ENCODE measurements at places on chromosomes 6 and 20.

GRCh38 chr6:85594197-85594930 is 706 bp upstream of the SNX14 start:
- DNase-seq = peak; percentile 61

DNA sequence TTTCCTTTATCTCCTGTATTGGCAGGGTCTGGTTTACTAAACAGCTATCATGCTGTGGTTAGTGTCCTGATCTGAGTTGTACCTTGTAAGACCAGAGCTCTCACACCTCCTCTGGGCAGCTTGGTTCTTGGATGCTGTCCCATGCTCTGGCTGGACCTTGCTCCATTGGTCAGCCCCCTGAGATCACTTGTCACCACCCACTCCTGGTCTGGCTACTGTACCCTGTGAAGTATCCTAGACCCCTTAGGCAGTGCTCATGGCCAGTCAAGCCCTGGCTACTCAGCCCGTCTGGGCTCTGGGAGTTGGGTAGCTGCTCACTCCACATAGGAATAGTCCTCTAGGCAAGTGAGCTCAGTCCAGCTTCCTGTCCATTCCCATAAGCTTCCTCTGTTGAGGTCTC is 31.1 kb downstream of the ADGRF4 start:
- no peak for DNase-seq

DNA sequence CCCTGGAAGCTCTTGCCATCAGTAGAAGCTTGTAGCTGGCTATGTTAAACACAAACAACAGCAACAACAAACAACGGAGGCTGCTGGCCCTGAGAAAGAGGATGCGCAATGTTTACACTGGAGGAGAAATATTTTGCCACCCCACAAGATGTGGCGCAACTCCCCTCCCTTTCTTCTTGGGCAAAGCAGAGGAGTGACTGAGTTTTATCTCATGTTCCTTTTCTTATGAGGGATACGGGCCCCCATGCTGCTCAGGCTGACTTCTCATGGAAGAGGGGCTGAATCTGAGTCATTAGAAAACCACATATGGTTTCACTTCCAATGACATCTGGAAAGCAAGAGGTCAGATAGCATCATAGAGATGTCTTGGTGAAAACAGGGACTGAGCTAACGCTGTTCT is 75.9 kb upstream of the HDDC2 start:
- DNase-seq = no peak

- no peak for DNase-seq
These were observed 838.0 kb downstream of the DHX35 start for GRCh38 chr20:39800111-39800510.

DNA sequence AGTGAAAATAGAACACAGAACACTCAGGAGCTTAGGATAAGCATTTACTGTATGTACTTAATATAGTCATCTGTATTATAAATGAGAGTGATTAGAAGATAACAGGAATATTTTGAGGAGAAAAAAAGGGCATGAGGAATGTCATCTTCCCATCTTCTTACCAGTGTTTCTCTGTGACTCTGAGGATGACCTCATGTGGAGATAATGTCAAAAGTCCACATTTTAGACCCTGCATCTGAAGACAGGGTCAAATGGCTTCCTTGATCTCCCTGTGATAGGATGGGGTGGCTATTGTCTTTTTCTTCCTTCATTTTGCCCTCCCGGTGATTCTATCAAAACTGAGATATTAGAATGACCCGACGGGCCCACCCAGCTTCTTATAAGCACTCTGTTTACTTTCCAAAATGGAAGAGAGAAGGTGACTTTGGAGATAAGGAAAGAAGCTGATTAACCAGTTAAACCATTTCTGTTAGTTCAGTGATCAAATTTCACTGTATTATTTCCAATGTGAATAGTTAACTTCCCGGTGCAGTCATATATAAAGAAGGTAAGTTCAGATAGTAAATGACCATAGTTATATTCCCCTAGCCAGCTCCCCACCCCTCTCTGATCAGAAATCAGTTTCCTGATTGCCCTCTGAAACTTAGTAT is 115.7 kb upstream of the SALL4 start:
- no peak for DNase-seq

DNA sequence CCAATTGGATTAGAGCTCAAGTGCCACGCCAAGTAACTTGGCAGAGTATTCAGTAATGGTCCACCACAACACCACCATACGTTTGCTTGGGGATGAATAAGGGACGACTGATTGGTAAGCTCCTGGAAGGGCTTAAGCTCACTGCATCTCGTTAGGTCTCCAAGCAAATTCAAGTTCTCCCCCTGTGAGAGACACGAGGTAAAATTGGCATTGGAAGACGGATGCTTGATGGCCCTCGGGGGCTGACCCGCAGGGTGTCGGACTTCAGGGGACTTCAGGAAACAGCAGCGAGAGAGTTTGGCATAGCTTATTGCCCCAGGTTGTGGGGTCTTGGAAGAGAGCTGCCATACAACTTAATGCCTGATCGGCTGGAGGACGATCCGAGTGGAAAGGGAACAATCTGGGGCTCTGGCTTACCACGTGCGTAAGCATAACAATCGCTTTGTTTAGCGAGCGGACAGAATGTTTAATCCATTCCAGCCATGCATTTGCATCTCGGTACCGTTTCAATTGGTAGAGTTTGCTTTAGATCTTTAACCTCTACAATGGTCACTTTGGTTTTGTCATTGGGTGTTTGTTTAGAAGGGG is 4.8 kb upstream of the ZNFX1 start:
- DNase-seq = no peak

- DNase-seq = no peak
These were observed 38.5 kb downstream of the SIM1 start for GRCh38 chr6:100426241-100426640.

DNA sequence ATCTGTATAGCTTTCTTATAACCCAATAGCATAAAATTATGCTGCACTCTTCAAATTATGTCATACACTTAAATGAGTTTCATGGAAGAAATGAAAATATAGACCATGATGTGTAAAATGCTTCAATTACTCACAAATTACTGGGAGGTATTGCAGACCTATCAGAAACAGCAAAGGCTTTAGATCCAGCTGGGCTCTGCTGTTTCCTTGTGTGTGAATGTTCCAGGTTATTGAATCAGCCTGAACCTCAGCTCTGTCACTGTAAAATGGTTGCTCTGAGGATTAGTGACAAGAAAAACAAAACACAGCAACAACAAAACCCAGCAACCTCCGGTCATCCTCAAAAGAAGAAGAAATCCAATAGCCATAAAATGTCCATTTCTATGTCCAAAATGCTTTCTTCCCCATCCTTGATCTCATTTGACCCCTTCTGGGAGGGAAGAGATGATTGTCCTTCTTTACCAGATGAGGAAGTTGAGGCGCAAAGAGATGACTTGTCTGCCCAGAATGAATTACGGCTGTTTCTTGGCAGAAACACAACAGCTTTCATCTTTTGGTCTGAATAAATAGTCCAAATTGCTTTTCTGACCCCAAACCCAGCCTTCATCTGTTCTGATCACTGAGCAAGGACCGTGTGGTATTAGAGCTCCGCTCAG is 42.2 kb upstream of the TGM6 start:
- DNase-seq = no peak

DNA sequence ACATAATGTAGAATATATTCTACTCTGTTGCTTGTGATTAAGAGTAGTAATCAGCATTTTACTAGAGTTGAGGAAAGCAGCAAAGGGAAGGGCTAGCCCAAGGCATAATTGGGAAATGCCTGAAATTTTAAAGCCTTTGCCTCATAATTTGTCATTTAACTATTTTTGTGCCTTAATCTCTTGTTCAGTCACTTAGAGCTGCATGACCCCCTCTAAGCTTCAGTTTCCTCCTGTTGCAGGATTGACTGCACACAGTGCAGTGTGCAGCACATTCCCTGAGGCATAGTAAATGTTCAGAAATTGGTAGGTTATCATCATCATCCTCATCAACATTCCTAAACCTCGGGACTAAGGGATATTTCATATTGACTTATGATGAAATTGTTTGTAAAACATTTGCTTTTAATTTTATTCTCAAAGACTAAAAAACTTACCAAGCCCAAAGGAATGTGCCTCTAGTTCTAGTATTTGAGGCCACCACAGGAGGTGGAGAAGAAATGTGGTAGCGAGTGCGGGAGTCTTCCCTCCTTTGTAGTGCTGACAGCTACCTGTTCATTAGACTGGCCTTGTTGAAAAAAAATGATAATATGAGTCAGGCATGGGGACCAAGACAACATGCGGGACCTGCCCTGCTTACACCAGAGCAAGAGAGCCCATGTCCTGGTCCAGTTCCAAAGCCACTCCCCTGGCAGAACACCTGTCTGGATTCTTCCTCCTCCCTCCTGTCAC is 14.8 kb upstream of the TENT5A start:
- DNase-seq = no peak

DNA sequence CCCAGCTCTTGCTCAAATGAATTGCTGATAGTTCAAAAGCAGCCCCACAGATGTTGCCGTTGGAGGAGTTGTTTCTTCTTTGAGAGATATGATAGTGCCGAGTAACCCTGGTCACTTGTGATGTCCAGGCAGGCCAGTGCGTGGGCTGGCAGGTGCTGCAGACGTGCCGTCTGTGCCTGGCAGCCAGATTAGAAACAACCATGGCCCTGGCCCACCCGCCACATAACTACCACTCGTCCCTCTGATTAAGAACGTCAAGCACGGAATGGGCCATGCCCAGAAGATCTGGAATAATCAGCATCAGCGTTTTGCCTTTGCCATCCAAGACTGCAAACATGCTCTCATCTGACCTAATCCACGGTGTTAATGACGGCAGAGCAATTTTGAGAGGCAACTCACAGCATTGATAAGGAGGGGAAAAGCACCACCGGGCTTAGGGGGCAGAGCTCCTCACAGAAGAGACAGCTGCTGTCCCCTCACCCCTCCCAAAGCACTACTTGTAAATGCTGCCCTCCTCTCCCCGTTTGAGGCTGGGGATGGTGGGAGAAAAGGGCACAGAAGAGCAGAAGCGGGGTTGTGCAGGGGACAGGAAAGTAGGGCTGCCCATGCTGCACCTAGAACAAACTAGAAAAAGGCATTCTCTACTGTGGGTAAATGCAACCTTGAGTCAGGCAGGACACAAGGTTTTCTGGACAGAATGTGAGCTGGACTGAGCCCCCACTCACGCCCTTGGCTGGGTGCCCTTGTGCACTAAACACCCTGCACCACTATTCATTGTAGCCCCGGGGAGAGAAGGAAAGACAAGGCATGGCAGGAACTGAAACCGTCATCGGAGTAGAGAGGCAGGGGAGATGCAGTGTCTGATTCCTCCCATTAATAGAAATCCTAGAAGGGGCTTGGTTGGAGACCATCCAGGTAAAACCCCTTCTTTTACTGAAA is 5.3 kb upstream of the CPNE5 start:
- no peak for DNase-seq

GRCh38 chr20:46205349-46205748 is 87.2 kb downstream of the CD40 start:
- DNase-seq = no peak

GRCh38 chr6:5999688-6000608 is 6.8 kb downstream of the NRN1 start:
- no peak for DNase-seq

DNA sequence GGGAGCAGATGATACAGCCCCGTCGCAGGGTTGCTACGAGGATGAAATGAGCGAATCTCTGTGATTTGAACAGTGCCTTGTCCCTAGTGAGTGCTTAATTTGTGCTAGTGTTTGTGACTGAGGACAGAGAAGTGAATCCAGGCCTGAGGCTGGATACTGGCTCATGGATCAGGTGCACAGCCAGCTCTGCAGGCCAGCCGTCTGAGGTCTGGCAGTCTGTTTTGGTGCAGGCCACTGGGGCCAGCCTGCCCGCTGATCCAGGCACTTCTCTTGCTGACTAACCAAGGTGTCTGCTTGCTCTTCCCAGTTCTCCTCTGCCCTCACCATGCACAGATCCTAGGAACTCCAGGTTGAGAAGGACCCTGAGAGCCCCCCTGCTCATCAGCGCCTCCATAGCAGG is 181.0 kb downstream of the LRFN2 start:
- DNase-seq = no peak

- peak; percentile 62 for DNase-seq
These were observed 17.4 kb downstream of the MYLK4 start for GRCh38 chr6:2733324-2733723.

DNA sequence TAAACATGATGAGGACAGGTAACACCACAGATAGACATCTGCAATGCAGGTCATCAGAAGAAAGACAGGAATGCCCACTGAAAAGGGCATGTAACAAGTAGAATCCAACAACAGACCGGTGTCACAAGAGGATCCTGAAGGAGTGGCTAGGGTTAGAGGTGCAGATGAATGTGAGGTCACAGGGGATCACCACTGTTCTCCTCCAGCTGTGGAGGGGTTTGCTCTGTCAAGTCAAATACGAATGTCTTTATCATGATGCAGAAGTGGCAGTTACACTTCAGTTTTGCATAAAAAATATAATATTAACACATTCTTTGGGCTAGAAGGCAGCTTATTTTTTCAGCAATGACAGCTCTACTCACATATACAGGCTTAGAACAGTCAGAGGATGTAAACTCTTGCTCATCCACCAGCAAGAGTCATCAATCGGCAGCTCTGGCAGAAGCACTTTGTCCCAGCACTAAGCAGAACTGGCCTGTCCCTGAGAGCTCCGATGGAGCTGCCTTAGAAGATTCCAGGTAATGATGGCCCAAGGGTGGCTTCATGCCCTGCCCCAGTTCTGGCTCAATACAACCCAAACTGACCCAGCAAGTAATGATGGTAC is 130.4 kb upstream of the TRAF3IP2 start:
- DNase-seq = no peak

GRCh38 chr20:57420571-57421252 is 29.5 kb downstream of the RBM38 start:
- no peak for DNase-seq

DNA sequence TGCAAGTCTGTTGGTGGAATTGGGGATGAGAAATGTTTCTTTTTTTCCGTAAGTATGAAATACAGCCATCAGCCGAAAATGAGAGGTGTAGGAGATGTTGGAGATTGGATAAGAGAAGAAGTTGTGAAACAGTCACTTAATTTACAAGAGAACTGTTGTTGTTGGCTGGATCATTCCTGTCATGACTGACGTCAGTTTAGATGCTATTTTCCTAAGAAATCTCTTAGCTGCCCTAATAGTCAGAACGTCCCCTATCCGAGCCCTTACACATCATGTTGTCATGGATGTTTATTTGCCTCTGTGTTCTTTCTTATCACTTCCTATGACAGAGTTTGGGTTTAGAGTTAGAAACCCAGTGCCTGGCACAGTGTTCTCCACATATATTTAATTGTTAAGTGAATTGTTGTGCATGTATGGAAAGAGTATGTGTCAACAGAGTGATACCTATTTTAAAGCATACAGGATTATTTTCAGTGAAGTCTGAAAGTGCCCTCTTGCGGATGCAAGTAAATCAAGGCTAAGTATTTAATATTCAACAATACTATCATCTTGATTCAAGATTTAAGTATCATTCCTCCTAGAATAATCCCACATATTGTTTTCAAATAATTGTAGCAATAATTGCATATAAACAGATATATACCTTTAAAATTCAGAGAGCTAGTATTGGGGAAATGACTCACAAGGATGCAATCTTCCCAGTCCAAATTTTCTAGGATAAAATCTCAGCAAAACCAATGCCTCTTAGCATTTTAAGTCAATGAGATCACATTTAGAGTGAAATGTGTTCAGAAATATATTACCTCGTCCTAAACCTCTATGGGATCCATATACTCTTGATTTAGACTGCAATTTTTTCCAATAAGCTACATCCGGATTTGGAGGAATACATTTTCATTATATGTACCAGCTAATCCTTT is 309.9 kb upstream of the NOX3 start:
- DNase-seq = no peak

Measured in stimulated activated CD4-positive, alpha-beta T cell treated with anti-CD3 and anti-CD28 coated beads, Interleukin-1b, Interleukin-23, amount 100 ng/mL, for 48 hours (primary cell).